Cerebellum (tissue), 4 donors: ENCODE measurements at places on chromosomes 4 and X. TPM values are rescaled to one million over a fixed set of nuclear protein-coding genes. Genes with fewer than 3 reads are reported as not detected.
A peak's percentile ranks its signal among the peaks of the same experiment; 100 is the strongest.

DNA sequence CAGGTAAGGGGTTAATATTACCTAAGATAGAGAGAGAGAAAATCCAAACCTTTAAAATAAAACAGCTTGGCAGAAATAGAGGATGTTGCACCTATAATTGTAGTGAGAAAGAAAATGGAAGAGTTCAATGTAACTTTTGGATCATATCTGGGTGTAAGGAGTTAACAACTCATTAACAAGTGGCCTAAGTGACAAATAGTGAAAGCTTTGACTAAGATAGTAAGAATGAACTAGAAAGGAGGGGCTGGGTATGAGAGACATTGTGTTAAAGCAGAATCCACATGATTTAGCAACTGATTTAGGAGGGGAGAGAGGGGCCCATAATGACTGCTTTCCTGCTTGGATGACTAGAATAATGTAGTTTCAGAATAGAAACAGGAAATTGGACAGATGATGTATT lies 761.0 kb downstream of the IL1RAPL1 start:
- DNase-seq = no peak

DNA sequence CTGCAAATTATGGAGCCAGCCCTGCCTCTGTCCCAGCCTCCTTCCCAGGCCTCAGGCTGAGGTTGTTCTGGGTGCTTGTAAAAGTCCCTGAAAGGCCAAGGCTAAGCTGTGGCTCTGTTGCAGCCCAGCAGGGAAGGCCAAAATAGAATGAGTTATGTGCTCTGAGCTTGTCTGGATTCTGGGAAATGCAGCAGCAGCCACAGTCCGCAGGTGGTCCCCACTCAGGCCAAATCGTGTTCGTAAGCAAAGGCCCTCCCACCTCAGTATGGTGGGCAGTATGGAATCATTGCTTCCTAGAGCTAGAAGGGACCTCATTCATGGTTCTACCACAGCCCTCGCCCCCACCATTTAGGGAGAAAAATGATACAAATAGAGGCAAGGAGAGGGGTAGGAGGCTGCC lies 4.7 kb upstream of the TCEAL1 start:
- DNase-seq = peak; percentile 17

- no peak for DNase-seq
These were observed 61.3 kb downstream of the AR start for GRCh38 chrX:67604979-67605703.

FREM3 gene
- total RNA-seq = 6.5 TPM

PRSS12 gene
- total RNA-seq = 6.4 TPM

GYG2 gene
- 11.1 TPM for total RNA-seq

PDGFC gene
- total RNA-seq = 23.0 TPM

ADGRG2 gene
- 0.82 TPM for total RNA-seq

TMEM47 gene
- 48.0 TPM for total RNA-seq
